ENCODE measurements at places on chromosomes 3 and 15. TPM values are rescaled to one million over a fixed set of nuclear protein-coding genes. Genes with fewer than 3 reads are reported as not detected.

GRCh38 chr15:59691194-59691805 is 2.2 kb upstream of the BNIP2 start:
- DNase-seq = peak; percentile 61

GRCh38 chr3:177122183-177122856 is 75.0 kb downstream of the TBL1XR1 start:
- no peak for DNase-seq

GRCh38 chr15:47586653-47587224 is 130.6 kb upstream of the SEMA6D start:
- DNase-seq = no peak

DNA sequence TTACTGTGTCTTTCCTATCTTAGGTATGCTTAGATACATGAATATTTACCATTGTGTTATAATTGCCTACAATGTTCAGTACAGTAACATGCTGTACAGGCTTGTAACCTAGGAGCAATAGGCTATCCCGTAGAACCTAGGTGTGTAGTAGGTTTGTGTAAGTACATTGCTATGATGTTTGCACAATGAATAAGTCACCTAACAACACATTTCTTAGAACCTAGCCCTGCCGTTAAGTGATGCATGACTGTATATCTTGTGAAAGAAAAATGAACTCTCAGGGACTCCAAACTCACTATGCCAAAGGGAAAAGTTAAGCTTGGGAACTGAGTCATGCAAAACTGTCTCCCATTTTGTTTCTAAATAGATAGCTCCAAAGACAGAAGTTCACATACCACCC is 91.5 kb upstream of the ACP3 start:
- DNase-seq = no peak

- DNase-seq = no peak
Observed at GRCh38 chr15:41553731-41554130, 5.3 kb upstream of the TYRO3 start.

GRCh38 chr3:194271460-194272035 is 79.6 kb downstream of the CPN2 start:
- DNase-seq = peak; percentile 59

DNA sequence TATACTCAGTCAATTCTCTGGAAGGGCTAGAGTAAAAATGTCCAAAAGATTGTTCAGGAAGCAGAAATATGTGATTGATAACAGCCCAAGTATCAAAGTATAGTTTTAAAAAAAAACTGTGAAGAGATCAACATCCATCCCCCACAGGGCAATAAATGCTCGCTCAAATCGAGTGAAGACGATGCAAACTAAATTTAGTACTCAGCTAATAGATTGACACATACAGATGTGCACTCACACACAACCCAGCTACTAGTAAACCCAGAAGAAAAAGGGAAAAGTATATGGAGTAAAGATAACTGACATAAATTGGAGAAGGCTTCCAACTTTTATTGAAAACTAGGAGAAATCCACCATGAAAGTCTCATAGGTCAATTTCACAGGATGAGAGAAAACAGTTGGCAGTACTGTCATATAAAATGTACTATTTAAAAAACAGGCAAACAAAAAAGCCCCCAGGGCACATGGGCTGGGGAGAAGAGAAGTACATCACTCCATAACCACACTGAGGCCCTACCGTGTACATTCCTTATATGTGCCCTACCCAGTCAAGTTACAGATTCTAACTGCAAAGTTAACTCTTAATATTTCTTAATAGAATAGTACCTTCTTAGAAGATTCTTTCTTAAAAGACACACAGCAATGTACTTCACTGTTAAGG is 125.7 kb downstream of the TBL1XR1 start:
- no peak for DNase-seq

GRCh38 chr3:46706771-46707582 is 5.8 kb downstream of the TMIE start:
- no peak for DNase-seq

DNA sequence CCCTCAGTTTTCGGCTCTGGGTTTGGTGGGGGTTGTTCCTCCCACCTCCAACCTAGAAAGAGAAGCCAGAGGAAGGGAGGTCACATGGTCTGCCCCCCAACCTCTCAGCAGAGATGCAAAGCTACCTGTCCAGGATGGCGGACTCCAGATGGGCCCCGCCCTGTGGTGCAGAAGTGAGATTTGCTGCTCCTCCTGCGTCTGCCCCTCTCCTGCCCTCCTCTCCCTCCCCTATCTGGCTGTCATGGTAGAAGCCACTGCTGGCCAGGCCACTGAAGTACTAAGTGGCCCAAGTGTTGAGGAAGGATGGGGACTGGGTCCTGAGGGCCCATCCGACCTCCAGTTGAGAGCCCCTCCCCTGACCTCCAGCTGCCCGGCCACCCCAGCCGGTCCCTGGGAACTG is 2.1 kb upstream of the SEMA3B start:
- no peak for DNase-seq

GRCh38 chr3:48092270-48092669 is 76.1 kb upstream of the MAP4 start:
- DNase-seq = no peak

GRCh38 chr3:29281344-29282241 is 722 bp downstream of the RBMS3 start:
- DNase-seq = peak; percentile 60

DNA sequence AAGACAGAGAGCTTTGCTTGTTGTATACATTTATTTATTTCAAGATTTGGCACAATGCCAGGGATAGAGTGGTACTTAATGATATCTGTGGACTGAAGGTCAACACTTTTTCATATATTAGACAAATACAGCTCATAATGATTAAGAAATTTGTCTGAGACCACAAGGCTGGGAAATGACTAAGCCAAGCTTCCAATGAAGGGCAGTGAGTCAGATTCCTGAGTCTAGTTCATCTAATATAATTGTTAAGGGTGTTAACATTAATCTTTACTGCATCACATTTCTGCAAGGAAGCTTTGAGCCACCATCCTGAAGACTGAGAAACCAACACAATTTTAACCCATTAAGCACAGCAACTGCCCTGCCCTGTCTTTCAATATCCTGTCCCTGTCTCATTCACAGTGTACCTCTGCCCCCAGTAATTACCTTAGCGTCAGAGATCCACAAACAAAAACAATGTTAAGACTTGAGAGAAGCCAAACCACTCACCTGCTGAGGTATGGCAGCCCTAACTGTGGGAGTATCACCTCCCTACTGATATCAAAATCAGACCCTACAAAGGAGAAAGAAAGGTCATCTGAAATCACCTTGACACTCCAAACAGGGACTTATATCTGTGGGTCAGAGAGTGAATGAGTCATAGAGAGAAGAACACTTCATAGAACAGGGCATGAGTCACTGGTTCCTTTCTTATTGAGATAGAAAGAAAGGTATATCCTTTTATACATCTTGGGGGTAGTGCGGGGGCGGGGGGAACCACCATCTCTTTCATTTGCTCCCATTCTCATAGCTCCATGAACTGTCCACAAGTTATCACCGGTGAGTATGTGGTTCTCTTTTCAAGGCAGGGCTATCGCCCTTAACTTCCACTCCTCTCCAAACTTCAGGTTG is 74.7 kb downstream of the MAGI1 start:
- DNase-seq = peak; percentile 24

DNA sequence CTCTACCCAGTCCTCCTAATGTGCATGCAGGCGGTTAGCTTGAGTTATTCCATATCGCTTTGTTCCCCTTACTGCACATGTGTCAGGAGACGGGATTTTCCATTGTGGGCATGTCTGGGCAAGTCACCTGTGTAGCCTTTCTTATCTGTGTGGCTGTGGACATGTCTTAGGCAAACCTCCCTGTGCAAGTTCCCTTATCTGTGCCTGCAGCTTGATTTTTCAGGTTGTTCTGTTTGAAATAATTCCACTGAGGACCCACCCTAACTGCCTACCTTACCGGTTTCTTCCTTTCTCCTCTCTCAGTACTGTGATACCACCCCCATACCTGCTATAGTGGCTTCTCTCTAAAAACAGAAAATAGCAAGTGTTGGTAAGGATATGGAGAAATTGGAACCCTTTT is 113.6 kb downstream of the NEO1 start:
- DNase-seq = no peak

DNA sequence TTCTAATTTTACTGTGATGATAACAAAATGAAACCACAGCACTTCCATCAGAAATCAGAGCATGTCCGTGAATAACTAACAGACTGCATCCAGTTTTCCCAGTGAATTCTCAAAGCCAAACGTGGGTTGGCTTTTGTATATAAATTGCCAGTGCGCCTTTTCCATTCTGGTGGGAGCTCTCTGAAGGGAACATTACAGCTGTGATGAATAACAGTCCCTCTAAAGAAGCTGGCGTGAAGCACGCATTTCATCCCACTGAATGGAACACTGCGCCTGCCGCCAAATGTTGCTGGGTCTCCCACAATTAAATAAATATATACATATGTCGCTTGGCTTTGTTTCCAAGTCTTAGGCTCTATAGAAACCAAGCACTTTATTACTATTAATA is 113.0 kb upstream of the PFN2 start:
- DNase-seq = no peak

- DNase-seq = no peak
Observed at GRCh38 chr15:34011481-34011880, 27.5 kb downstream of the AVEN start.

DNA sequence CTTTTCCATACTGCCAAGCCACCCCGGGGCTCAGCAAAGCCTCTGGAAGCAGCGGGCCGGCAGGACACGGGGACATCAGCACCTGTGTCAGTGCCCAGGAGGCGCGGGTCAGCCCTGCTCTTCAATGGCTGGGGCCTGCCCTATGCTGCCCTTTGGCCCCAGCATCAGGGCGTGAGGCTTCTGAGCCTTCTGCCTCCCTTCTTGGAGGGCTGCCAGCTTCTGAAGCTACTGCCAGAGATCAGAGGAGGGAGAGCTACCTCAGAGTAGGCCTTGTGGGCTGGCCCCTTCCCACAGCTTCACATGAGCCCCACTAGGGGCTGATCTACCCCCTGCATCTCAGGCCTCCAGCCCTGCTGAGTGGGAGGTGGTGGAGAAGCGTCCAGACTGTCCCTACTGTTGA is 13.0 kb upstream of the TMEM115 start:
- DNase-seq = no peak

- DNase-seq = no peak
Observed at GRCh38 chr3:82610236-82610635, 848.8 kb upstream of the GBE1 start.

GRCh38 chr3:192130534-192131132 is 596.7 kb downstream of the FGF12 start:
- DNase-seq = peak; percentile 58

DNA sequence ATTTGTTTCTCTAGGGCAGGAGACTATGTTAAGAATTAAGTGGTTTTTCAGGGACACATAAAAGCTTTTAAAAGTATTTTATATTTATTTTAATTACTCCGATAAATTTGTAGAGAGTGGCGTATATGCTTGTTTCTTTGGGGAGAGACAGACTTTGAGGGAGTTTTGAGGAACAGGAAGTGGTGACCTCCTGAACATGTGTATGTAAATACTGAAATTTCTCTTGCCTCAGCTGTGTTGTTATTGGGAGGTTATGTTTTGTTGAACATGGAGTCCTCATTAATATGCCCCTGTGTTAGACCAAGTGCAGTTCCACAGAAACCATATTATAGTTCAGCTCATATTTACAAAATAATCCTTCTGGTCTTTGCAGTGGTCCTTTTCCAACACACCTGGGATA is 41.8 kb upstream of the UTS2B start:
- DNase-seq = peak; percentile 17

DNA sequence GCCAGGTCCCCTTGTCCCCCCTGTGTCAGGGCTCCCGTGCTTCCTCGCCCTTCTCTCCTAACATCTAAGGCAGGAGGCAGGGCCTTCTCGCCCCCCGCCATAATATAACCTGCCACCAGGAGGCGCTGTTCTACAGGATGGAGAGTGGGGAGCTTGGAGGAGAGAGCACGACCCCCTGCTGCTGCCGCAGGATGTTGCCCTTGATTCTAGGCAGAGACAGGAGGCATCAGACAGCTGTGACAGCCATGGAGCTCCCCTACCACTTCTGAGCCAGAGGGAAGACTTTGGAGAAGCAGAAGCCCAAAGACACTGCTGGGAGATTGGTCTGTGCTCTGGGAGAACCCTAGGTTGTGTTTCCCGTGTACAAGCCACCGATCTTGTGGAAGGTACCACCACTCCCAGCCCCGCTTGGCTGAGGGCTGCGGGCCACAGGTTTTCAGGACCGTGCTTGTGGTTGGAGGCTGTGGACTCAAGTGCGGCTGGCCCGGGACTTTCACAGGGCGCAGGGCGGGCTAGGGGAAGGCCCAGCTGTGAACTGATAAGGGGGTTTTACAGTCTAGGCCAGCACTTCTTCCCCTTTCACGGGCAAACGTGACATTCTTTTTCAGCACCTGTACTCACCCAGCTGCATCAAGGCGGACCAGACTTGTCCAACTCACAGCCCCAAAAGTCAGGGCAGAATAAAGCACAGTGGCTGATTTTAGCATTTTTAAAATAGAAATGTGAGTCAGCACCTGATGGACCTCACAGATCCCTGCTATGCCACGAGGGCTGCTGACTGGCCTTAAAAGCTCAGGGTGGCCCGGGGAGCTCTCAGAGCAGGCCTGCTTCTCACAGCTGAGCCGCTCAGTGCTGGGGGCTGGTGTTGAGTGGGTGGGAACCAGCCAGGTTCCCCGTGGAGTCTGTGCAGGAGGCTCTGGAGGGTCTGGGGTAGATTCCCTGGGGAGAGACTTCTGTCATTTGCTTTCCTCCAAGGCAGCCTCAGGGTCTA is 2.6 kb upstream of the TIGIT start:
- peak; percentile 68 for DNase-seq

DNA sequence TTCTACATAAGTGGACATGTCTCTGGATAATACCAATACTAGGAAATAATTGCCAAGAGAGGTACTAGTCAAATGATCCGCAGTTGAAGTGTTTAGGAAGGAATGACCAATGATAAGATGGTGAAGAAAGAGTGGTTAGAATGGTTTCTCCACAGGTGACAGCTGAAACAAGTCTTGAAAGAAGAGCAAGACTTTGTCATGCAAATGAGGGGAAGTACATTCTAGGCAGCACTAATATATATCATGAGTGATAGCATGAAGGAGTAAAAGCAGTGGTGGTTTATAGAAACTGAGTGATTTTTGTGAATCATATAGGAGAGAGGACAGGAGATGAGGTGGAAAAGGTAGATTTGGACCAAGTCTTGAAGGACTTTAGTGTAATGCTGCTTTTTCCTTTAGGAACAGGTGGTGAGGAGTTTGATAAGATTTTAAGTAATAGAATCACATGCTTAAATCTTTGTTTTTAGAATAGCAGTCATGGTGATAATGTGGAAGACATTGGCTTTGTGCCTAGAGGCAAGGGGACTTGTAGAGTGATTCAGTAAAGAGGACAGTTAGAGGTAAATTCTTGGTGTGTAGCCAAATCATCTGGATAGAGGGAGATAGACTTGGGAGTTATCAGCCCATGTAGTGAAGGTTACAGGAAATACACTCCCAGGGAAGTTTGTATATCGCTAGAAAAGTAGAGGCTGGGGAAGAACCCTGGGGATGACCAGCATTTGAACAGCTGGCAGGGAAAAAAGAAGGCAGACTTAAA is 31.9 kb downstream of the SLMAP start:
- DNase-seq = peak; percentile 17

- DNase-seq = peak; percentile 87
Observed at GRCh38 chr3:122679085-122679881, 1.4 kb upstream of the PARP14 start.

The CA12 gene
- total RNA-seq = 0.22 TPM

The POLR2M gene
- total RNA-seq = 211 TPM

The GABRB3 gene
- total RNA-seq = 0.40 TPM

The PIGBOS1 gene
- 7.7 TPM for total RNA-seq

The GOLGA6L9 gene
- 0.60 TPM for total RNA-seq

The PLA2G4E gene
- total RNA-seq = not detected

The TMEM40 gene
- total RNA-seq = not detected

The IL16 gene
- total RNA-seq = 1.5 TPM

The ITIH1 gene
- total RNA-seq = not detected

The FAM240A gene
- total RNA-seq = not detected

The SEMA5B gene
- total RNA-seq = under 0.01 TPM

The ZNF620 gene
- total RNA-seq = 6.5 TPM

The SETD5 gene
- total RNA-seq = 23.5 TPM

The STAC gene
- total RNA-seq = 0.40 TPM

Measured in lung microvascular endothelial cell (primary cell).